ENCODE measurements at places on chromosomes 1 and 21. TPM values are rescaled to one million over a fixed set of nuclear protein-coding genes. Genes with fewer than 3 reads are reported as not detected.

AGT gene
- total RNA-seq, result 12.5 TPM

DNA sequence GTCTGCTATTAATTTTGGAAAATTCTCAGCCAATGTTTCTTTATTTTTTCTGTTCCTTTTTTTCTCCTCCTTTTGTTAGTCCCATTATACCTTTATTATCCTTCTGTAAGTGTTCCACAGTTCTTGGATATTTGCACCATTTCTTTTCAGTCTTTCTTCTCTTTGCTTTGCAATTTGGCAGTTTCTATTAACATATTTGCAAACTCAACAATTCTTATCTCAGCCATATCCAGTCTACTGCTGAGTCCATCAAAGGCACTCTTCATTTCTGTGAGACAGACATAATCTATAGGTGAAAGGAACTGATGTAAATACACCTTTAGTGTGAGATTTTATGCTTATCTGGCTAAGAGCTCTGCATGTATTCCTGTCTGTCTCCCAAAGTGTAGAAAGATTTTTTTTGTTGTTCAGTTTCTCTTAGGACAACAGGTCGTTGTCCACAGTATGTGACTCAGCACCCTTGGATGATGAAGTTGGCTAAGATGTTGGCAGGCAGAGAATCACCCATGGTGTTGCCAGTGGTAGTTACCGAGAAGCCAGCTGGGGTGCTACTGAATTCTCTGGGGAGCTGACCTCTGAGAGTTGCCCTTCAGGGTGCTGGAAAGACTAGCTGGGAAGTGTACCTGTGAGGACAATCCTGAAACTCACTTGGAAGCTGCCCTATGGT lies 38.4 kb downstream of the LEPR start:
- peaks cover 5% of the 10 kb centered on the region for H3K36me3 ChIP-seq
- H3K27ac ChIP-seq, result no peak overlapping the region
- DNase-seq, result no peak
- no peak overlapping the region for H3K4me3 ChIP-seq
- H3K27me3 ChIP-seq, result no peaks in the 10 kb centered on the region

- no peak overlapping the region for H3K4me3 ChIP-seq
- no peak overlapping the region for H3K27ac ChIP-seq
- H3K27me3 ChIP-seq, result no peaks in the 10 kb centered on the region
- H3K4me1 ChIP-seq, result peaks cover 9% of the 10 kb centered on the region
- no peak for DNase-seq
Measured at GRCh38 chr21:37210130-37210529, 57.0 kb downstream of the VPS26C start.

DNA sequence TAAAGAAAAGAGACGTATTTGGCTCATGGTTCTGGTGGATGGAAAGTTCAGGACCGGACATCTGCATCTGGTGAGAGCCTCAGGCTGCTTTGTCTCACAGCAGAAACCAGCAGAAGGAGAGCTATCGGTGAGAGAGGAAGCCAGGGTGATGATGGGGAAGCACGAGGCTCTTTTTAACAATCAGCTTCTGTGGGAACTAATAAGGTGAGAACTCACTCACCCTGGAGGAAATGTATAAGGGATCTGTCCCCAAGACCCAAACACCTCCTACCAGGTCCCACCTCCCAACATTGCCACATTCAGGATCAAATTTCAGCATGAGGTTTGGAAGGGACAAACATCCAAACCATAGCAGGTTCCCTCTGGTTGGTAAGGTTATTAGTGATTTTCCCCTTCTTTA lies 32.8 kb downstream of the ASTN1 start:
- no peak overlapping the region for H3K27ac ChIP-seq
- H3K4me1 ChIP-seq, result no peaks in the 10 kb centered on the region
- no peaks in the 10 kb centered on the region for H3K36me3 ChIP-seq
- no peak overlapping the region for H3K4me3 ChIP-seq
- no peak for DNase-seq

GRCh38 chr1:245520611-245521010 lies 365.8 kb downstream of the KIF26B start:
- H3K36me3 ChIP-seq, result no peaks in the 10 kb centered on the region
- peaks cover 13% of the 10 kb centered on the region for H3K4me1 ChIP-seq
- DNase-seq, result no peak
- H3K4me3 ChIP-seq, result no peak overlapping the region
- no peak overlapping the region for H3K27ac ChIP-seq
- H3K27me3 ChIP-seq, result no peaks in the 10 kb centered on the region

GRCh38 chr1:2376261-2376741 lies 15.1 kb downstream of the MORN1 start:
- H3K4me1 ChIP-seq, result no peaks in the 10 kb centered on the region
- H3K27me3 ChIP-seq, result no peaks in the 10 kb centered on the region
- H3K36me3 ChIP-seq, result peaks cover 4% of the 10 kb centered on the region

DNA sequence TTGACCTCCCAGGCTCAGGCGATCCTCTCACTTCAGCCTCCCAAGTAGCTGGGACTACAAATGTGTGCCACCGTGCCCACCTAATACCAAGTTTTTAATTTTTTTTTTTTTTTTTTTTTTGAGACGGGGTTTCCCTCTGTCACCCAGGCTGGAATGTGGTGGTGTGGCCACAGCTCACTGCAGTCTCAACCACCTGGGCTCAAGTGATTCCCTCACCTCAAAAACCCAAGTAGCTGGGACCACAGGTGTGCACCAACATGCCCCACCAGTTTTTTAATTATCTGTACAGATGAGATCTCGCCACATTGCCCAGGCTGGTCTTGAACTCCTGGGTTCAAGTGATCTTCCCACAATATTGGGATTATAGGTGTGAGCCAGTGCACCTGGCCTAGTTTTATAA lies 22.7 kb downstream of the PTP4A2 start:
- no peak for DNase-seq
- H3K36me3 ChIP-seq, result peaks cover 32% of the 10 kb centered on the region
- H3K4me1 ChIP-seq, result peaks cover 17% of the 10 kb centered on the region
- H3K4me3 ChIP-seq, result no peak overlapping the region

DNA sequence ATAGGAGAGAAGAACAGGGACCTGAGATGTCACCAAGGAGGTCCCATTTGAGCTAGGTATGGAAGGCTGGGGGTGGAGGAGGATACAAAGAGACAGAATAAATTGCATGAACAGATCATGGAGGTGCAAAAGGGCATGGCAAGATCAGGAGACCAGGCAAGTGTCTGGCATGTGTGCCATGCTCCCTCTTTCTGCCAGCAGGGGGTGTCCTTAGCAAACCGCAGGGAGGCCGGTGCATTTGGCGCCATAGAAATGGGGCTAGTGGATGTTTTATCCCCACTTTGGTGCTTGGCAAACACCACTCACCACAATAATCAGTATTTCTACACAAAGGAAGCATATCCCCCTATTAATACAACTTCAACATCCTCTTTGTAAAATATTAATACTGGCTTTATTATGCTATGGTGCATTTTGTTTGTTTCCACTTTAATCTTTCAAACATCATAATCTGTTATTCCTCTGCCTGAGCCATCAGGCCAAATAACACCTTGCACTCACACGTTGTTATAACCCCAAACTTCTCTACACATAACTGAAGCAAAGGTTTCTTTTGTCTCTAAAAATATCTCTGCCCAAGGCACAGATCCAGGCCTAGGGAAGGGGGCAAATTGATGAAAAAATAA lies 25.9 kb downstream of the S100A6 start:
- peaks cover 12% of the 10 kb centered on the region for H3K4me1 ChIP-seq
- DNase-seq, result peak; percentile 44
- H3K27me3 ChIP-seq, result peaks cover 3% of the 10 kb centered on the region
- no peak overlapping the region for H3K27ac ChIP-seq

DNA sequence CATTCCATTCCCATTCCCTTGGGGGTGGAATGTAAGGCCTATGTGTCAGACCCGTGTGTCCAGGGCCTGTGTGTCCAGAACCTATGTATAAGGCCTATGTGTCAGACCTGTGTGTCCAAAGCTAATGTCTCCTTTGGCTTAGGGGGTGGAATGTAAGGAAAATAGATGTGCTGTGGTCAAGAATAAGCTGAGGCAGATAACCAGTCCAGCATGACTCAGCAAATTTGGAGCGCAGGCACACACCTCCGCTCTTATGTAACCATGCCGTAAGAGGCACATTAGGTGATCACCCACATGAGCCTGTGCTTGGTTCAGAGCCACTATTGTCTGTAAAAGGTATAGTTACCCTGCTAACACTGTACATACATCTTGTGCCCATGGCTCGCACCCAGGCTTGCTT lies 150.8 kb upstream of the SGIP1 start:
- DNase-seq, result no peak
- no peak overlapping the region for H3K27ac ChIP-seq
- peaks cover 4% of the 10 kb centered on the region for H3K27me3 ChIP-seq
- no peaks in the 10 kb centered on the region for H3K4me1 ChIP-seq
- no peak overlapping the region for H3K4me3 ChIP-seq
- H3K36me3 ChIP-seq, result peaks cover 4% of the 10 kb centered on the region

- DNase-seq, result no peak
- H3K27ac ChIP-seq, result peak overlapping the region; percentile 77
- H3K36me3 ChIP-seq, result peaks cover 6% of the 10 kb centered on the region
- peak overlapping the region; percentile 27 for H3K4me3 ChIP-seq
Measured at GRCh38 chr1:8019229-8019620, 6.9 kb downstream of the ERRFI1 start.

GRCh38 chr1:205545991-205546390 lies 41.5 kb downstream of the CDK18 start:
- H3K4me1 ChIP-seq, result peaks cover 5% of the 10 kb centered on the region
- no peaks in the 10 kb centered on the region for H3K36me3 ChIP-seq
- no peak overlapping the region for H3K4me3 ChIP-seq

DNA sequence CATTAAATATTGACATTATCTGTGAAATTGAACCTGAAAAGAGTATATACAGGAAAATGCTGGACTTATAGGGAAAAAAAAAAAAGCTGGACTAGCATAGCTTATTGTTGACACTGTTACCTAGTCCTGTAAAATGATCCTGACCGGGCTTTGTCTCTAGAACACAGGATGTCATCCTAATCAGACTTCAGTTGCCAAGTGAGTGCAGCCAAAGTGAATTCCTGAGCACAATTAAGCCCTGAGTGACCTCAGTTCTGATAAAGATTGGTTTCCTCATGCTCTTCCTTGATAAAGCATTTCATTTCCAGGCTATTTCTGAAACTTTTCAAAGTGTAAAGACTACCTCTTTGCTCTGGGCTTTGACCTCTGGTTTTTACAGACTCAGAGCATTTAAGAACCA lies 19.8 kb downstream of the SELP start:
- no peaks in the 10 kb centered on the region for H3K27me3 ChIP-seq
- no peaks in the 10 kb centered on the region for H3K36me3 ChIP-seq
- H3K27ac ChIP-seq, result no peak overlapping the region
- DNase-seq, result no peak

DNA sequence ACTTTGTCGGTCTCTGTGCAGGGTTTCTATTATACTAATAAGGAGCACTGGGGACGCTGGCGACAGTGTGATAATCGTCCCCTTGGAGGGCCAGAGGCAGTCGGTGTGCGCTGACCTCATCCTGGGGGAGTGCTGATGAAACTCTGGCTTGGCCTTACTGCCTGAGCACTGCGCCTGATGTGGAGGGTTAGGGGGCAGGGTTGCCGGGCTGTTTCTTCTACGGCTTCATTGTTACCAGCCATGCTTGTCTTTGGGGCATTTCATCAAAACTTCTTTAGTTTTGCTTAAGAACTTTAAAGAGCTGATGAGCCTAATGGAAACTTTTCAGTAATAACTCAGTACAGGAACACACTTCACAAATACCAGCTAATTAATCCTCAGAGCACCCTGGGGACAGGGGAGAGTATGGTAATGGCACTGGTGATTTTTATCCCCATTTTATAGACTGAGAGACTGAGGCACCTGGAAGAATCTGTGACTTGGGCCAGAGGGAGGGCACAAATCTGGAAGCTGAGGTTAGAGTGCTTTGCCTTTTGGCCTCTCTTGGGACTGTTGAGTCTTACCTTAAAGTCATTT lies 81.8 kb downstream of the PEX14 start:
- no peak for DNase-seq
- H3K27me3 ChIP-seq, result no peaks in the 10 kb centered on the region
- H3K27ac ChIP-seq, result peak overlapping the region; percentile 51
- peaks cover 12% of the 10 kb centered on the region for H3K4me1 ChIP-seq
- H3K4me3 ChIP-seq, result no peak overlapping the region

GRCh38 chr1:67753776-67754525 lies 69.0 kb downstream of the GADD45A start:
- peak overlapping the region; percentile 38 for H3K27ac ChIP-seq
- peaks cover 23% of the 10 kb centered on the region for H3K4me1 ChIP-seq
- no peak overlapping the region for H3K4me3 ChIP-seq
- no peaks in the 10 kb centered on the region for H3K27me3 ChIP-seq
- no peaks in the 10 kb centered on the region for H3K36me3 ChIP-seq

PRAMEF7 gene
- total RNA-seq, result not detected

DNA sequence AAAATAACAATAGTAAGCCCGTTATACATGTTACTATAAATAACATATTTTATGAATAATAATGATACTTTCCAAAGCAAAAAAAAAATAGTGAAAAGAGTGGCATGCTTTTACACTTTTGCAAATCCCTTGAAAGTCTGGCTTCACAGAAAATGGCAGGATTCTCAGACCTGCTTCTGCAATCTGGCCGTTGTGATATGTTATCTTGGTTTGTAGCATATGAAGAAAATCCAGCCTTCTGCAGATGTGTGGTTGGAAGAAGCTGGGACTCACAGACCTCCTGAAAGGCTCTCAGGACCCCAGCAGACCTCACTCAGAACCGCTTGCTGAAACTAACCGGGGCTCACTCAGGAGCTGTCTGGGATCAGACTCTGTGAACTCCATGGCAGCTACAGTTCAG lies 256.0 kb upstream of the TMEM51 start:
- DNase-seq, result no peak
- no peaks in the 10 kb centered on the region for H3K27me3 ChIP-seq
- no peak overlapping the region for H3K27ac ChIP-seq
- H3K4me1 ChIP-seq, result peaks cover 3% of the 10 kb centered on the region
- no peak overlapping the region for H3K4me3 ChIP-seq

SMPDL3B gene
- total RNA-seq, result 19.0 TPM

DNA sequence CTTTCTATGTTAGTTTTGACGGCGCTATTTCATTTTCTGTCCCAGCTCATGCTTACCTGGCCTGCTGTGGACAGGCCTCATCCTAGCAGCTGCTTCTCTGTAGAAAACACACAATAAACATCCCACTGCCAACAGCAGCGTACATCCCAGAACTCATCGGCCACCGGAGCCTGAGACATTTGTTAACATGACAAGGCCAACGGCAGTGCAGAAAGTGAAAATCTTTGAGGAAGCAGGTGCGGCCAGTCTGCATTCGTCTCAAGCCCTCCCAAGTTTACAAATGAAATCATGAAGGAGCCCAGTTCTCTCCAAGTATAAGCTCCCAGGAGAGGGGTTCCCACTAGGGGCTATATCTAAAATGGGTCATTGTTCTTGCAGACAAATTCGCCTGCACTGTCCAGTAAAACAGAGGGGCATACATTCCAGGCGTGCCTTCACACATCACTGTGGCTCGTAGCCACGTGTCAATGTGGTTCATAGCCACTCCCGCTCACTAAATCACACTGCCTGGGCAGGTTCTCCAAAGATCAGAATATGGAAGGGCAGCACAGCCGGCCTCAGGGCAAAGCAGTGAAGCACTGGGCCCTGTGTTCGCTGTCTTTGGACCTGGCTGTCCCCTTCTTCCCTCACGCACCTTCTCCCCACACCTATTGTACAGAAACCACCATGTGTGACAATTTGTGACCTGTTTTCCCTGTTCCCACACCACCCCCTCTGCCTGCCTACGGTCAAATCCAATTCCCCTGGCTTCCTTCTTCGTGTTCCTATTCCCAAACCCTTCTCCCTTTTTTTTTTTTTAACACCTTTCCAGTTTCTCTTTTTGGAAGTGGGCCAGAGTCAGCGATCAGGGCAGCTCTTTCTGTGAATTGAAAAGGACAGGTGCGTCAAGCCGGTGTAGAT lies 27.0 kb upstream of the ABCG1 start:
- DNase-seq, result no peak
- no peaks in the 10 kb centered on the region for H3K36me3 ChIP-seq
- H3K27ac ChIP-seq, result no peak overlapping the region
- no peak overlapping the region for H3K4me3 ChIP-seq
- peaks cover 4% of the 10 kb centered on the region for H3K4me1 ChIP-seq
- H3K27me3 ChIP-seq, result peaks cover 17% of the 10 kb centered on the region

FCRL6 gene
- not detected for total RNA-seq

SNX7 gene
- 29.7 TPM for total RNA-seq

Data from progenitor cell of endocrine pancreas (in vitro differentiated cells).